Gastrocnemius medialis (tissue), 4 donors: ENCODE measurements at places on chromosomes 3 and 15.
A peak's percentile ranks its signal among the peaks of the same experiment; 100 is the strongest.

- DNase-seq, result no peak
Observed at GRCh38 chr3:182375916-182376315, 417.4 kb upstream of the ATP11B start.

- no peak for DNase-seq
Observed at GRCh38 chr3:8980756-8981257, 17.5 kb upstream of the RAD18 start.

GRCh38 chr3:56238299-56238698 is 230.0 kb downstream of the ERC2 start:
- no peak for DNase-seq

GRCh38 chr15:99361545-99362185 is 110.4 kb downstream of the LRRC28 start:
- DNase-seq, result no peak

GRCh38 chr15:60526127-60526616 is 47.2 kb upstream of the ICE2 start:
- DNase-seq, result peak; percentile 55

DNA sequence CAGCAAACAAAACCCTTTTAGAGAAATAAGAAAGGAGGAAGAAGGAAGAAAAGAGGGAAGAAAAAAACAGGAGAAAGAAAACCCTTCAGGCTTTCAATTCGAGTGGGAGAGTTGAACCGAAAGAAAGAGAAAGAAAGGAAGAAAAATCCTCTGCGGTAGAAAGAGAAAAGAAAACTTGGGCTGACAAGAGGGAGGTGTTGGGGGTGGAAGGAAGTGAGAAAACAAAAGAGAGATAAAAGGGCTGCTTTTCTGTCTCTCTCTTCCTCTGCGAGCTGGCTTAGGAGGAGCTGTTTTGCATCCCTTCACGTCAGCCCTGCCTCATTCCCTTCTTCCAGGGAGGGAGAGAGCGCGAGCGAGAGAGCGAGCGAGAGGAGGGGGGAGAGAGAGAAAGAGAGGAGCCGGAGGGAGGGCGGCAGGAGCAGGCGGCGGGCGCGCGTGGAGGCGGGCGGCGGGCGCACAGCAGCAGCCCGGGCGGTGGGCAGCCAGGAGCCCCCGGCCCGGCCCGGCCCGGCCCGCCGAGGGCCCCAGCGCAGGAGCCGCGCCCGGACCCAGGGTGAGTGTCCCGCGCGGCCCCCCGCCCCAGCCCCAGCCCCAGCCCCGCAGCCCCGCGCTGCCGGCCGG is at the start of gene ZNF710:
ZNF710 (plus strand) TSS at position 263 of the 621 bp plus-strand sequence. CDS start 65,814 bp downstream, outside the sequence.
- no peak for DNase-seq

GRCh38 chr3:181940703-181941102 is 229.0 kb downstream of the SOX2 start:
- no peak for DNase-seq

DNA sequence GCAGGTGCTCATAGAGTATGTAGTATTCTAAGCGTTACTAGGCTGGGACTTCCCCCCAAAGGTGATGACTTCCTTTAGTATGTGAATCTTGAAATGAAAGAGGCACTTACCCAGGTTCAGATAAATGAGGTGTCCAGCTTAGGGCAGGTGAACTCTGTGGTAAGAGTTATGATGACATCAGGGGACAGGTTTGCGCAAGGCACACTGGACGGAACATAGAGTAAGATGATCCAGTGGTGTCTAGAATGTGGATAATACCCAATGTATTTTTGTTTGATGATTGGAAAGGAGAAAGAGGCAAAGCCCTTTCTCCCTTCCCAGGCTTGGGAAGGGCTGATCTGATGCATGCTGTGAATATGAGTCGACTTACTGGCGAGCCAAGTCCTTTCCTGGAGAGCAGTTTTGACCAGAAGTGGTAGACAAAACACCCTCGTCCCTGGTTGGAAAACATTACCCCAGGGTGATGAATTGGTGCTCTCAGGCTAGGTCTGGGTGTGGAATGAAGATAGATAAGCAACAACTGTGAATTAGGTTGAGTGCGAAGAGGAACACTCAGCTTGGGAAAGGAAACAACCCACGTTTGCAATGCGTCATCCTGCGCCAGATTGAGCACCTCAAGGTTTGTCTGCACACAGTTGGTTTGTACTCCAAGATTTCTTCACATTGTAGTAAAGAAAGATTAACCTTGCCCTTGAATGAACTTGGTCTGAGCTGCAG is 124.2 kb downstream of the GHSR start:
- peak; percentile 90 for DNase-seq
